ENCODE measurements at places on chromosomes 7 and 10. TPM values are rescaled to one million over a fixed set of nuclear protein-coding genes. Genes with fewer than 3 reads are reported as not detected.
A peak's percentile ranks its signal among the peaks of the same experiment; 100 is the strongest.

- H3K4me3 ChIP-seq: no peak overlapping the region
- no peaks in the 10 kb centered on the region for H3K27me3 ChIP-seq
- no peak overlapping the region for H3K27ac ChIP-seq
- peaks cover 37% of the 10 kb centered on the region for H3K4me1 ChIP-seq
Measured at GRCh38 chr7:42096268-42096667, 140.7 kb downstream of the GLI3 start.

PHYH gene
- 17.8 TPM for total RNA-seq

FKBP6 gene
- total RNA-seq: not detected

DNA sequence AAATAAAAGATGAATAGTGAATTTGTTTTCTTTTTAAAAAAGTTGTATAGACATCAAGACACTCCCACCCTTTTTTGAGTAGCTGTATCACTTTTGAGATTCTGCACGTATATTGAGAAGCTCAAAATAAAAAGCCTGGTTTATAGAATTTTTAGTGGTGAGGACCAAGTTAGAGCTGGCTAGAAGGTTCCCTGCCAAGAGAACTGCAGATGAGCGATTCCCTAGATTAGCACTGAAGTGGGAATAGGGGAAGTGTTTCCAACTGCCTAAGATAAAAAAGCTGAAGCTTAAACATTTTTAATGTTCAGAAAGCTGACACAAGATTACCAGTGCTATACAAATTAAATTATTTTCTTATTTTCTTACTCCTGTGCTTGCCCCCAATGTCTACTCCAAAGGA lies 135.7 kb upstream of the TMEM229A start:
- no peak overlapping the region for H3K27ac ChIP-seq
- no peak overlapping the region for H3K4me3 ChIP-seq
- H3K36me3 ChIP-seq: no peaks in the 10 kb centered on the region
- H3K4me1 ChIP-seq: no peaks in the 10 kb centered on the region

CNPY1 gene
- not detected for total RNA-seq

DNA sequence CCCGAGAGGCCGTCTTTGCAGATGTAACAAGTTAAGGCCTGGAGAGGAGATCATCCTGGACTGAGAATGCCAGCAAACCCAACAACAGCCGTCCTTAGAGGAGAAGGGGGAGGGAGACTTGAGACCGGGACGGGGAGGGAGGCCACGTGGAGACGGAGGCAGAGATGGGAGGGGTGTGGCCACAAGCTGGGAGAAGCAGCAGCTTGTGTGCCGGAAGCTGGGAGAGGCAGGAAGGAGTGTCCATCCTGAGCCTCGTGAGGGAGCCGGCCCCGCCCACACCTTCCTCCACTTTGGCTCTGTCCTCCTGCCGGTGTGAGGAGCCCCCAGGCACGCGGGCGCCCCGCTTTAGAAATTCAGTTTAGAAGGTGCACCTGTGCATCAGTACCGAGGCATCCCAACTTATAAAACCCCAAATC lies 95.7 kb downstream of the DNAJB6 start:
- no peaks in the 10 kb centered on the region for H3K27me3 ChIP-seq
- H3K27ac ChIP-seq: no peak overlapping the region
- no peaks in the 10 kb centered on the region for H3K36me3 ChIP-seq

DNA sequence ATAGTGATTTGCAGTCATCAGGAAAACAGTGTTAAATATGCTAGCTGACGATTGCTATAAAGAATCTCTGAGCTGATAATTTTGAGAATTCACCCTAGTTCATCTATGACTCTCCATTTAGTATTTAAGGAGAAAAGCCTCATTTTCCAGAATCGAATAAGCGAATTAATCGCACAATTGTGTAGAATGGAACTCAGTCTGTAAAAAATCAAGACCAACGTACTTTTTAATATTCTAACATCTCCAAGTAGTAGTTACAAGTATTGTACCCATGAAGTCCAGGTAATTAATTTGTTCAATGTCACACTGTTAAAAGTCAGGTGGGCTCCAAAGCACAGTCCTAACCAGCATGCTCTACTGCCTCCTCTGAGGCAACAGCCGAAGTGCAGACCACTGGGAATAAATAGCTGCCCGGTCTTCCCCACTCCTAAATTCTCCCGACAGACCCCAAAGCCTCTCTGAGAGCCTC lies 380 bp upstream of the AGBL3 start:
- no peaks in the 10 kb centered on the region for H3K27me3 ChIP-seq
- DNase-seq: no peak
- peaks cover 17% of the 10 kb centered on the region for H3K4me1 ChIP-seq
- no peaks in the 10 kb centered on the region for H3K36me3 ChIP-seq
- H3K27ac ChIP-seq: peak overlapping the region; percentile 91
- H3K4me3 ChIP-seq: peak overlapping the region; percentile 75

CEP41 gene
- total RNA-seq: 8.1 TPM

GRCh38 chr10:70234668-70235447 lies 1.6 kb upstream of the PPA1 start:
- no peak overlapping the region for H3K4me3 ChIP-seq
- H3K36me3 ChIP-seq: peaks cover 1% of the 10 kb centered on the region
- no peaks in the 10 kb centered on the region for H3K27me3 ChIP-seq
- peaks cover 35% of the 10 kb centered on the region for H3K4me1 ChIP-seq

GRCh38 chr10:35699848-35700486 lies 57.9 kb upstream of the FZD8 start:
- no peaks in the 10 kb centered on the region for H3K27me3 ChIP-seq
- H3K4me3 ChIP-seq: no peak overlapping the region
- no peak for DNase-seq

GIMAP1 gene
- 12.5 TPM for total RNA-seq

GRID2IP gene
- total RNA-seq: 0.30 TPM

SAP25 gene
- total RNA-seq: 16.0 TPM

BAIAP2L1 gene
- total RNA-seq: 35.6 TPM

HOXA6 gene
- total RNA-seq: 0.61 TPM

DNA sequence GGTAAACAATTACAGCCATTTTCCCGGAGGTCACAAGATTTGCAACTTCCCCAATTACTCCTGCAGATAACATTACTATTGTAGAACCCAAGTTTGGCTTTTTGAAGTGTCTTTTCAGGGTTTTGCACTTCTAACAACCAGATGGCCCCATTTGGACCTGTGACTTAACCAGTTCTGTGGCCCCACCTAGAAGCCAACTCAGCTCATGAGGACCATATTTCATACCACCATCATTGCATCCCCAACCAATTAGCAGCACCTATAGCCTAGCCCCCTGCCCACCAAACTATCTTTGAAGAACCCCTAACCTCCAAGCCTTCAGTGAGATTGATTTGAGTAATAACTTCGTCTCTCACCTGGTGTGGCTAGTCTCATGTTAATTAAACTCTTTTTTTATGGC lies 51.3 kb upstream of the WDR11 start:
- DNase-seq: no peak
- H3K27me3 ChIP-seq: no peaks in the 10 kb centered on the region
- H3K27ac ChIP-seq: no peak overlapping the region

DNA sequence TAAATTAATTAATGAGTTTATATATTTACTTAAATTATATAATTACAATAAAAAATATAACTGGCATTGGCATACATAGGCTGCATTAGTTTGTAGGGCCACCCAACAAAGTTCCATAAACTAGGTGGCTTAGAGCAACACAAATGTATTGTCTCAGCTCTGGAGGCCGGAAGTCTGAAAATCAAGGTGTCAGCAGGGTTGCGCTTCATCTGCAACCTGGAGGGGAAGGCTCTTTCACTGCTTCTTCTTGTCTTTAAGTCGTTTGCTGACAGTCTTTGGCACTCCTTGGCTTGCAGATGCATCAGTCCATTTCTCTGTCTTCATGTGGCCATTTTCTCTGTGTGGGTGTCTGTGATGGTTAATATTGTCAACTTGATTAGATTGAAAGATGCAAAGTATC lies 6.1 kb upstream of the BLVRA start:
- H3K27me3 ChIP-seq: no peaks in the 10 kb centered on the region
- H3K4me3 ChIP-seq: no peak overlapping the region

DNA sequence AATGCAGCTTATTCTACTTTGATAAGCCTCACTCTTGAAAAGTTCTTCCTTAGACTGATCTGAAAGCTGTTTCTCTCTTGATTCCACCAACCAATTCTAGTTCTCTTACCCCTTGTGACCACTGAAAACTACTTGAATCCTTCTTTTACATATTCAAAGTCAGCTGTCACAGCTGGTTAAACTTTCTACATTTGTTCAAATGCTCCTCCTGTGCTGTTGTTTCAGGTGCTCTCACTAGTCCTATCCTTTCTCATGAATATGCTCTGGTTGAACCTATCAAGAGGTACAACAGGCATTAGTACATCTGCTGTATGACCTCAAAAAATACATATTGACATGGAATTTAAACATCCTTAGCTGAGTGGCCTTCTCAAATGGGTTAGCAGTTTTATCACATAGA lies 91.5 kb downstream of the MYO3A start:
- DNase-seq: no peak
- H3K4me3 ChIP-seq: no peak overlapping the region
- H3K27ac ChIP-seq: no peak overlapping the region
- H3K4me1 ChIP-seq: no peaks in the 10 kb centered on the region

DNA sequence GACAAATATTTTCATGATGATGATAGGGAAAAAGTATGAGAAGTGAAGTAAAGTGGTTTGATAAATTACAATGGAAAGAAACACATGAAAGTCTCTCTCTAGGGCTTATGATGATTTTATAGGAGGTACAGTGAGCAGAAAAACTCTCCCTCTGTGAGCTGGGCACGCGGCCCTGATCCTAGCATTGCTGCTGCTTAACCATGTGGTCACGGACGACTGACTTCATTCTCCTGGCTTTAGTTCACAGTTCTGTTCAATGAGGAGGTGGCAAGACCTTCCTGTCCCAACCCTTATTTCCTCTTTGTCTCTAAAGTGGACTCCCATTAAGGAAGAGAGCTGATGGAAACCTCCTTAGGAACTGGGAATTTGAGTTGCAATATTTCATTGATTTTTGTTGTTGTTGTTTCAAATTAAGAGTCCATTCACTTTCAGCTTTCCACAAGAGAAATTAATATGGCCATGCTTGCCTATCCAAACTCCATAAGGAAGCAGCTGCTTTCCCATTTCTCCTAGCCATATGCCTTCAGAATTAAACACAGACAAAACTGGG lies 8.2 kb upstream of the PON3 start:
- H3K4me3 ChIP-seq: no peak overlapping the region
- H3K27me3 ChIP-seq: no peaks in the 10 kb centered on the region
- no peak overlapping the region for H3K27ac ChIP-seq

DNA sequence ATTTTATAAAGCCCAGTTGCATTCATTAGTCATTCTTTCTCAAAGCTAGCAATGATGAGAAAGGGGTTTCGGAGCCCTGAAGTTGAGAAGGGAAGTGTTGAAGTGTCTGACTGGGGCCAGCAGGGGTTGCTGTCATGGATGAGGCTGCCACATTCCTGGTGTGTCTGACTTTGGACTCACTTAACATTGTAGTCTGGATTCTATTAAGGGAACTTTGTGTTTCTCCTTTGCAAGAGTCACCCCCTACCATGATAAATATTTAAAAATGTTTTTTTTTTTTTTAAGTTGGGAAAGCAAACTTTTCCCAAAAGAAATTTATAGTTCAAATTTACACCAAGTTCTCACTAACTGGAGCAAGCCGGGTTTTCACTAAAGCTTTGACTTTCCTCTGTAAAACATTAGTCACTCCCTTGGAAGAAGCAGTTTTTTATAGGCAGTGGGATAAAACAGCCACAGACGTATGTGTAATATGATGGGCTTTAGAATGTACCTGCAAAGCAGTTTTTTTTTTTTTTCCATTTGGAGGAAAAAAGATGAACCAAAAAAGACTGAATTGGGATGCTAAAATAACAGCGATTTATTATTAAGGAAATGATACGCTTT lies 243.6 kb downstream of the TWIST1 start:
- no peaks in the 10 kb centered on the region for H3K27me3 ChIP-seq
- no peaks in the 10 kb centered on the region for H3K4me1 ChIP-seq
- H3K36me3 ChIP-seq: no peaks in the 10 kb centered on the region
- DNase-seq: no peak
- H3K4me3 ChIP-seq: no peak overlapping the region
- H3K27ac ChIP-seq: no peak overlapping the region

DNA sequence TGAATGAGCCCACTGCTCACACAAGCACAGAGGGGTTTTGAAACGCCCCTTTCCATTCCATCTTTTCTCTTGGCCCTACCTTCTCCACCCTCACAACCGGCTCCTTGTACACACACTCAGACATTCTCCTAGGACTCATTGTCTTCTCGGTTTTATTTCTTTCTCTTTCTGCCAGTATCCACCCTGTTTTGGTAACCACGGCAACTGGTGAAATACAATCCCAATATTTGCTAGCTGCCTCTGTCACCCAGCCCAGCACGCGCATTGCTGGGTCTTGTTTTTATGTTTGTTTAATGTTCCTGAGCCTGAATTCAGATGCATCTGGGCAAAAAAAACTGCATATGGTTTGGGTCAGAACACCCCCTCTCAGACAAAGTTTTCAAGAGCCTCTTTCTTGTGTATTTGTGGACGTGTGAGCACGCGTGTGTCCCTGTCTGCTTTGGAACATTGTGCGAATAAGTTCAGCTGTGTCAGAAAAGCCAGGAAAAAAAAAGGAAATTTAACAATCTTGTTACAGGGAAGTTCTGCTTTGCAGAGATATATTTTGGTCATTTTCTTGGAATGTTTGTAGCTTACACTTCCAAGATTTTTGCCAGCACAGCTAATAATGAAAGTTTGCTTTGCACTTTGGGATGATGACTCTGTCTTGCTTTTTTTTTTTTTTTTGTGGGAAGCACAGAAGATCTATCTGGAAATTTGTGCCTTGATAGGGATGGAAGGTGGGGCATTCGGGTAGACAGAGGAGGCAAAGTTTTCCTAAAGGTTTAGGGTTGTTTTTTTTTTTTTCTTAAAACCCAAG lies 225.9 kb downstream of the TRIL start:
- H3K27me3 ChIP-seq: no peaks in the 10 kb centered on the region
- no peak overlapping the region for H3K4me3 ChIP-seq
- DNase-seq: no peak
- H3K4me1 ChIP-seq: no peaks in the 10 kb centered on the region
- no peak overlapping the region for H3K27ac ChIP-seq

GRCh38 chr10:114031073-114031972 lies 12.3 kb upstream of the ADRB1 start:
- peaks cover 15% of the 10 kb centered on the region for H3K4me1 ChIP-seq
- no peaks in the 10 kb centered on the region for H3K36me3 ChIP-seq
- no peak for DNase-seq
- H3K27me3 ChIP-seq: no peaks in the 10 kb centered on the region
- no peak overlapping the region for H3K4me3 ChIP-seq

DNA sequence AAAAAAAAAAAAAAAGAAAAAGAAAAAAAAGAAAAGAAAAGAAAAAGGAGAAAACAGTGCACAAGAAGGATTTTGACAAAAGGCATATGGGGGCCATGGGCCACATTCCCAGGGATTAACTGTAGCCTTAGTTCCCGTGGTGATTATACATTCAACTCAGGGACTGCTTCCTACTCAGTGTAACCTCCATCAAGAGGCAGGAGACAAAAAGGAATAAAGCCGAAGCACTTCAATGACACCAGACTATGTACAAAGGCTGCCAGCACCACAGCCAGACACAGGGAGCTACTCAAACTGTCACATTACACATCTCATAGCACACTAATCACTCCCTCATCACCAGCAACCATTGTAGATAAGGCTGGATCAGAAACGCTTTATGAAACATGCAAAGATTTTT lies 5.1 kb upstream of the PMPCB start:
- no peak overlapping the region for H3K4me3 ChIP-seq
- H3K27ac ChIP-seq: no peak overlapping the region
- no peaks in the 10 kb centered on the region for H3K27me3 ChIP-seq
- no peaks in the 10 kb centered on the region for H3K4me1 ChIP-seq
- DNase-seq: no peak

LGI1 gene
- not detected for total RNA-seq
